ENCODE measurements at places on chromosomes 3 and 15. TPM values are rescaled to one million over a fixed set of nuclear protein-coding genes. Genes with fewer than 3 reads are reported as not detected.

DNA sequence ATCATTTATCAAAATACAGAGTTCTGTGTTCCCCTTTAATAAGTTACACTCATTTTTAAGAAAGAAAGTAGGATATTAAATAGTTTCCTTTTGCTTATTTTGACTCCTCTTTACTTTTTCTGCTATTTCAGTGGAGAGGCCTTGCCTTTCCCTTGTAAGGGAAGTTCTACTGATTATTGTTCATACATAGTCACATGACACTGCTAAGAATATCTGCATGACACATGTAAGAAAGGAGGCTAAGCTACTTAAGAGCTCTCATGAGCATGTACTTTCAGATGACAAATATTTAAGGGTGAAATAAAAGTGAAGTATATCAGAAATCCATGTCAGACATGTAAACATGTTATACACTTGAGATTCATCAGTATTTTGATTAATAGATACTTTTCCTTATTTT, 39.0 kb downstream of the MYRIP start:
- no peaks in the 10 kb centered on the region for H3K27me3 ChIP-seq
- no peaks in the 10 kb centered on the region for H3K4me1 ChIP-seq
- H3K36me3 ChIP-seq: no peaks in the 10 kb centered on the region

GRCh38 chr3:187978433-187979011, 175.4 kb upstream of the LPP start:
- H3K27ac ChIP-seq: no peak overlapping the region
- H3K27me3 ChIP-seq: no peaks in the 10 kb centered on the region
- 0 out of 2 replicates have a peak, but pooled peaks cover under 1% of the 10 kb centered on the region for H3K4me1 ChIP-seq
- H3K4me3 ChIP-seq: no peak overlapping the region
- DNase-seq: no peak
- H3K36me3 ChIP-seq: peaks cover 4% of the 10 kb centered on the region

DNA sequence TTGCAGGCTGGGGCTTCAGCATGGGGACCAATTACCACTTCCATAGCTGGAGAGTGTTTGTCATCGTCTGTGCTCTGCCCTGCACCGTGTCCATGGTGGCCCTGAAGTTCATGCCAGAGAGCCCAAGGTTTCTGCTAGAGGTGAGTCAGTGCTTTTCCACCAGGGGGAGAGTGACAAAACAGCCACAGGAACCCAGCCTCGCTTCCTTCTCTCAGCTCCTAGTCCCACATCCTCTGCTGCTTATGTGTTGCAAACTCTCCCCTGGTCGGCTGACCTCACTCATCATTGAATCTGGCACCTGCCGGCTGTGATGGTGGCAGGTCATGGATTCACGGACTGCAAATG, 158.3 kb downstream of the SV2B start:
- peak; percentile 64 for DNase-seq
- no peaks in the 10 kb centered on the region for H3K36me3 ChIP-seq
- no peak overlapping the region for H3K4me3 ChIP-seq
- no peaks in the 10 kb centered on the region for H3K4me1 ChIP-seq

DNA sequence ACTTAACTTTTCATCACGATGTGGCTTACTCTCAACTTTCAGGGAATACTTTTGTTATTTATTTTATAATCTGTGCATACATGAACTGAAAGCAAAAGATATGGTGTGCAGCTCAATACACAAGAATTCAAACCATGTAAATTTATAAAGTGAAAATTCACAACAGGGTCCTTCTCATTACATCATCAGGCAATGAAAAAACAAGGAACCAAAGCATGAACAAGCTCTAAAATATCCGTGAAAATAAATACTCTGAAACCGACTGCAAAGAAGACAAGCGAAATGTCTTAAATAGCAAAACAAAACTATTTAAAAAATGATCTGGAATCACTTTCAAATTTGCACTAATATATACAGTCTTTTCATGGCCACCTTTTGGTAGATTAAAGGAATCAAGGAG, 28.9 kb downstream of the GNB5 start:
- no peak overlapping the region for H3K27ac ChIP-seq
- no peaks in the 10 kb centered on the region for H3K27me3 ChIP-seq
- peaks cover 3% of the 10 kb centered on the region for H3K36me3 ChIP-seq
- DNase-seq: no peak
- H3K4me3 ChIP-seq: no peak overlapping the region

Gene MYZAP
- total RNA-seq: 0.72 TPM

GRCh38 chr3:178480795-178481194, 55.4 kb upstream of the KCNMB2 start:
- H3K4me1 ChIP-seq: no peaks in the 10 kb centered on the region
- no peak overlapping the region for H3K27ac ChIP-seq
- no peak for DNase-seq
- H3K36me3 ChIP-seq: no peaks in the 10 kb centered on the region

Gene KNG1
- total RNA-seq: not detected

Gene TMEM42
- 12.2 TPM for total RNA-seq

Gene FURIN
- 35.1 TPM for total RNA-seq

Gene STAC
- total RNA-seq: 3.0 TPM

- H3K4me3 ChIP-seq: no peak overlapping the region
- no peak overlapping the region for H3K27ac ChIP-seq
- H3K36me3 ChIP-seq: no peaks in the 10 kb centered on the region
- H3K27me3 ChIP-seq: no peaks in the 10 kb centered on the region
- H3K4me1 ChIP-seq: peaks cover 3% of the 10 kb centered on the region
These were observed 20.9 kb downstream of the PLCL2 start for GRCh38 chr3:16905704-16906103.

Gene SH2D7
- total RNA-seq: not detected

DNA sequence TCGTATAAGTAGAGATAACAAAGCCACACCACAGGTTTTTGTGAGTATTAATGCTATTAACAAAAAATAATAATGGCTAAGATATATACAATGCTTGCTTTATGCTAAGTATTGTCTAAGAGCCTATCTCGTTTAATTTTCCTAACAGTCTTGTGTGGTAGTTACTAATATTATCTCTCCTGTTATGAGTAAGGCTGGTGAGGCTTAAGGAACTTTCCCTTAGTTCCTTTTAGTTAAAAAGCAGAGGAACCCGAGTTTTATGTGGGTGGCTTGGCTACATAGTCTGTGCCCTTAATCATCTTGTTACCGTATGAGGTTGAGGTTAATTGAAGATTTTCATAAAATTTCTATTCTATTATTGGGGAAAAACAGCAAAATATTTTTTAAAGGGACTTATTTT, 218.4 kb downstream of the SOX2 start:
- peaks cover 3% of the 10 kb centered on the region for H3K4me1 ChIP-seq
- H3K4me3 ChIP-seq: no peak overlapping the region

DNA sequence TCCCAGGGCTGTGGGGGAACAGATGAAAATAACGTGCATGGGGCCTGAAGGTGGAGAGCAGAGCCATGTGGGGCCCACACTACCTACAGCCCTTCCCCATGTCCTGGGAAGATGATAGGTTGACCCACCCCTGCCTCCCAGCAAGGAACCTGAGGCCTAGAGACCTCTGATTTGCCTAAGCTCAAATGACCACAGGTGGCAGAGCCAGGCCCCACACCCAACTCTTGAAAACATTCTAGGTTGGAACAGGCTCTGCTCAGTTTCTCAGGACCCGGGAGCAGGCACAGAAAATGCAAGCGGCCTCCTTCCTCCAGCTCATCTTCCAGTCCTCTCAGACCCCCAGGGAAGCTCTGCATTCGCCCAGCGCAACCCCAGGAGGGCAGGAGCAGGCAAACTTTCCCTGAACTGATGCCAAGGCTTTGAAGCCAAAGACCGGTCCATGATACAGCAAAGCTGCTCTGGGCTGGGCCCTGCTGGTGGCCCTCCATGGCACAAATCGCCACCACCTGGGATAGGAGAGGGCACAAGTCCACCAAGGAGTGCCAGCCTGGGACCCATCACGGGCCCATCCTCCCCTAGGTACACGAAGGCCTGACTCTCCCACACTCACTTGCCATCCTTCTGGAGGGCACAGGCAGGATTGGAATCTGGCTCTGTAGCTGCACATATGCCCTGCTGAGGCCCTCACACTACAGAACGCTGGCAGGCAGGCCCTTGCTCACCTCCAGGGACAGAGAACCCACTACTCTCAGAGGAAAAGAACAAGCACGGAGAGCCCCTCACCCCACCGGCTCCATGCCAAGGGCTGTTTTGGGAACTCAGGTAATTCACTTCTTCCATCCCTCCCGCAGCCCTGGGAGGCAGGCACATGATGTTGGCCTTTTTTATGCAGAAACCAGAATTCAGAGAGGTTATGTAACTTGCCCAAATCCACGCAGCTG, 51.0 kb upstream of the FURIN start:
- no peaks in the 10 kb centered on the region for H3K4me1 ChIP-seq
- peaks cover 5% of the 10 kb centered on the region for H3K36me3 ChIP-seq
- H3K27me3 ChIP-seq: no peaks in the 10 kb centered on the region
- no peak for DNase-seq

- no peaks in the 10 kb centered on the region for H3K4me1 ChIP-seq
- DNase-seq: no peak
- H3K27ac ChIP-seq: no peak overlapping the region
- peaks cover 11% of the 10 kb centered on the region for H3K36me3 ChIP-seq
- H3K27me3 ChIP-seq: no peaks in the 10 kb centered on the region
- no peak overlapping the region for H3K4me3 ChIP-seq
These were observed 16.5 kb downstream of the SPICE1 start for GRCh38 chr3:113498221-113499005.

- no peaks in the 10 kb centered on the region for H3K36me3 ChIP-seq
- H3K4me1 ChIP-seq: peaks cover 11% of the 10 kb centered on the region
- no peak for DNase-seq
- peak overlapping the region; percentile 47 for H3K4me3 ChIP-seq
These were observed 6.3 kb downstream of the NR2F2 start for GRCh38 chr15:96336596-96337364.

GRCh38 chr3:134802428-134803050, 7.5 kb downstream of the EPHB1 start:
- H3K27me3 ChIP-seq: peaks cover 6% of the 10 kb centered on the region
- DNase-seq: no peak
- H3K4me1 ChIP-seq: no peaks in the 10 kb centered on the region
- H3K4me3 ChIP-seq: no peak overlapping the region

- H3K36me3 ChIP-seq: no peaks in the 10 kb centered on the region
- no peak for DNase-seq
- no peak overlapping the region for H3K27ac ChIP-seq
These were observed 42.0 kb downstream of the BFSP2 start for GRCh38 chr3:133441867-133442270.

DNA sequence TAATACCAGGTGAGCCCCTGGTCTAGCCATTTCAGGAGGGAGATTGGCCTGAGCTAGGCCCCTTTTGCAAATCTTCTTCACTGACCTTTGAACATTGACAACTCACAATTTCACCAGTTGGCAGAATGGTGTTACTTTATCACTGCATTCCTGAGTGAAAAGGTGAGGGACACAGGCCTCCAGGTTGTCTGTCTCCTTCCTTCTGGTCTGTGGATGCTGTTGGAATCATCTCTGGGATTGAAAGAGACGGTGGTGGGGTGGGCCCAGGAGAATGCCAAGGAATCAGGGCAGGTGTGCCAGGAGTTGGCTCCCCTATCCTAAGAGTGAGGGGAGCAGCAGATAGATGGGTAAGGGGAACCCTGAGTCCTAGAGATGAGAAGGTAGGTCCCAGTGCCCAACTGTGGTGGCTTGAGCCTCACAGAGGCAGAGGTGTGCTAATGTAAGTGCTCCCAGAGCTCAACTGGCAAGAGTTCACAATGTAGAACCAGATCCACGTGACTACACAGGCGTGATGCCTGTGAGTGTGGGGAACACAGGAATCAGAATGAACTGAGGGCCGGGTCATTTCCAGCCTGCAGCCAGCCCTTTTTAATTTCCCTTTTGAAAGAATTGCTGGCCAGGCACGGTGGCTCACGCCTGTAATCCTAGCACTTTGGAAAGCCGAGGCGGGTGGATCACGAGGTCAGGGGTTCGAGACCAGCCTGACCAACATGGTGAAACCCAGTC, 11.2 kb downstream of the C3orf62 start:
- no peaks in the 10 kb centered on the region for H3K27me3 ChIP-seq
- no peaks in the 10 kb centered on the region for H3K36me3 ChIP-seq
- no peaks in the 10 kb centered on the region for H3K4me1 ChIP-seq
- H3K27ac ChIP-seq: no peak overlapping the region

GRCh38 chr3:187026317-187026670, 96.0 kb downstream of the ST6GAL1 start:
- peaks cover 23% of the 10 kb centered on the region for H3K36me3 ChIP-seq
- no peak for DNase-seq
- no peak overlapping the region for H3K4me3 ChIP-seq
- no peak overlapping the region for H3K27ac ChIP-seq
- H3K4me1 ChIP-seq: no peaks in the 10 kb centered on the region
- H3K27me3 ChIP-seq: no peaks in the 10 kb centered on the region

GRCh38 chr3:184350618-184351017, 10.8 kb downstream of the CLCN2 start:
- no peak overlapping the region for H3K4me3 ChIP-seq
- H3K36me3 ChIP-seq: peaks cover 15% of the 10 kb centered on the region
- H3K27me3 ChIP-seq: no peaks in the 10 kb centered on the region
- H3K27ac ChIP-seq: no peak overlapping the region

DNA sequence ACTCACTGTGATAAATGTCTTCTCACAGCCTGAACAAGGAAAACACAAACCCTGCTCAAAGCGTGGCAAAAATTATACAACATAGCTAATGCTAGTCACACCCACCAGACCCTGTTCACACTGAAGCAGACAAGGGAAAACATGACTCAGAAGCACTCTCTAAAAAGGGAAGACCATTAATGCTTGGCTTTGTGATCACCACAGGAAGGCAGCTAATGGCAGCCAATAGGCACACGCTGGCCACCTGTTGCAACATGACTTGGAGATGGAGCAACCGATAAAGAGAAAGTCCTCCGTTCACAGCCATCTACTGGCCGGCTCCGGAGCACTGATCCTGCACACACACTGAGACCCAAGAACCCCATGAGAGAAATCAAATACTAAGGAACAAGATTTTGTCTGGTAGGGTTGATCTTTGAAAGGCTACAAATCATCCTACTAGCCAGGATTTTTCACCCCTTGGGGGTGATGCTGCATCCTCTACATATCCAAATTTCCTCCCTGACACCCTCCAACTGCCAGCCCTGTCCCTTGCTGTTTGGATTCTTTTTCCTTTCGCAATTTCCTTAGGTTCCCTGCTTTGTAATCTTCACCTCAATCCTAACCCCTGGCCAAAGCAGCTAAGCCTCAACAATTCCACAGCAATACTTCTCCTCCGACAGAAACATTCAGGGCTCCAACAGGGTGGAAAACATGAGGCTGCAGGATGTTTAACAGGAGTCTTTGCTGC, 3.2 kb downstream of the ZXDC start:
- peaks cover 48% of the 10 kb centered on the region for H3K36me3 ChIP-seq
- H3K4me3 ChIP-seq: peak overlapping the region; percentile 88
- H3K4me1 ChIP-seq: peaks cover 9% of the 10 kb centered on the region

GRCh38 chr3:178476886-178477285, 59.4 kb upstream of the KCNMB2 start:
- no peaks in the 10 kb centered on the region for H3K27me3 ChIP-seq
- H3K4me1 ChIP-seq: no peaks in the 10 kb centered on the region
- no peak overlapping the region for H3K27ac ChIP-seq
- H3K4me3 ChIP-seq: no peak overlapping the region
- no peaks in the 10 kb centered on the region for H3K36me3 ChIP-seq

Gene TF
- 0.18 TPM for total RNA-seq

DNA sequence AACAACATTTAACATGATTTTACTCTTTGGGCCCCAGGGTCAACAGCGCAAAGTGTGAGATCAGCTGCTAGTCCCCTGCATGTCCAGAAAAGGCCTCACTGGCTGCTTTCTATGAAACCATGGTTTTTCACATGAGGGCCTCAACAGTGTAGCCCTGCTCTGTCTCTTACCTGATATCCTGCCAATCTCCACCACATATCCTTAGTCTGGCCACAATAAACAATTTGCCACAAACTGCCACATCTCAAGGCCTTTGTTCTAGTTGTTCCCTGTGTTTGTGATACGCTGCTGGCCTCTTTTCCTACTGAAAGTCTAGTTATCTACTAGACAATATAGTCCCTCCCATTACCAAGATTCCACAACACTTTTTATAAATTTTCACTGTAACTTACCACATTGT, 17.7 kb downstream of the VPS39 start:
- no peaks in the 10 kb centered on the region for H3K27me3 ChIP-seq
- H3K36me3 ChIP-seq: peaks cover 13% of the 10 kb centered on the region
- DNase-seq: no peak
- no peak overlapping the region for H3K27ac ChIP-seq

All from H9 (cell line).